ENCODE measurements at places on chromosomes 3 and 15.

GRCh38 chr3:100402256-100402655 is 917 bp downstream of the LNP1 start:
- DNase-seq: no peak

- DNase-seq: no peak
Observed at GRCh38 chr3:54243056-54243931, 120.9 kb downstream of the CACNA2D3 start.

DNA sequence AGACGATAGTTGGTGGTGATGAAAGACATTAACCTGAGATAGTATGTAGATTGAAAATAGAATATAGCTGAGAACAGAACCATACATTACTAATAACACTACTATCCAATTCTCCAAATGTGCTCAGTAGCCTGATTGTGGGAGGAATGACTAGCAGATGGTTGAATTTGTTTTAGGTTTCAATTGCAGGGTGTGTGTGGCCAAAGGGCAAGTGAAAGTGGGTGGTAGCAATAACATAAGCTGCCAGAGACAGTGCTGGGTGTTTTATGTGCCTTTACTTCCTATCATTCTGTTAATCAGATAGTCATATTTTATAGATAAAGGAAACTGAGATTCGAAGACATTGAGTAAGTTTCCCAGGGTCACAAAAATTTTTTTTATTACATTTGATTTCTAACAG is 249.5 kb upstream of the ARL6 start:
- no peak for DNase-seq

DNA sequence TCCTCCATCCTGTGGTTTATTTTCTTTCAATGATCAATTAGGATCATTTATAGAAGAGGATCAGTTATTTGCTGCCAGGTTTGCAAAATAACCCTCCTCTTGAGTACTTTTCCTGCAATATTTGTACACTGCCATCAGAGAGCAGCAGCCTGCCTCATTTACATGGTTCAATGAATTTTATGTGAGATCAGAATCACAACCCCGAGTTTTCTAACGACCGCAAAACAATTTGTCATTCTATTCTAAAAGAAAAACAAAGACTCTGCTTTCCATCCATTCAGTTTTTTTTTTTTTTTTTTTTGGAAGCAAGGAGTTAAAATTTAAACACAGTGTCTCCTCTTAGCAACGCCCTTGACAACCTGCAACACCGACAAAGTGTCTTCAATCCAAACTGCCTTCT is 146.9 kb downstream of the RAB11A start:
- DNase-seq: no peak

- DNase-seq: no peak
Observed at GRCh38 chr3:194938845-194939531, 253.3 kb downstream of the FAM43A start.

- no peak for DNase-seq
Observed at GRCh38 chr15:71937650-71938311, 127.4 kb downstream of the NR2E3 start.

Measured in activated CD4-positive, alpha-beta T cell treated with anti-CD3 and anti-CD28 coated beads, Interleukin-2, amount 10 ng/mL, durations not matched to agents 24 days and 14 days (primary cell).